ENCODE measurements at places on chromosomes 7 and 10.

- DNase-seq, result no peak
Observed at GRCh38 chr10:88172159-88172558, 308.7 kb downstream of the PTEN start.

DNA sequence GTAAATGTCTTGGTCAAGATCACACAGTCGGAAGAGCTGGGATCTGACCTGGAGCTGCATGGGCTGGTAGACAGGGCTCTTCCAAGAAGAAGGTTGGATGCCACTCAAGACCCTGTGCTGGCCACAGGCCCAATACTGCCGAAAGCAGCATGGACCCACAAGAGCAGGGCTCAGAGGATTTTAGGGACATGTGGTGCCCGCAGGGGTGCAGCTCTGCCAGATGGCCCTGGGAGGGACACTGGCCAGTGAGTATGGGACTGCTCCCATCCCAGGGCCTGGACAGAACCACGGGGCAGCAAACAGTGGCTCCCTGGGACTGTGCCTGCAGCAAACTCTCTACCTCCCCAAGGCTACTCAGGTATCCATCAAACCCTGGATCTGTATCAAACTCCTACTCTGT lies 12.4 kb downstream of the MAT1A start:
- no peak for DNase-seq

DNA sequence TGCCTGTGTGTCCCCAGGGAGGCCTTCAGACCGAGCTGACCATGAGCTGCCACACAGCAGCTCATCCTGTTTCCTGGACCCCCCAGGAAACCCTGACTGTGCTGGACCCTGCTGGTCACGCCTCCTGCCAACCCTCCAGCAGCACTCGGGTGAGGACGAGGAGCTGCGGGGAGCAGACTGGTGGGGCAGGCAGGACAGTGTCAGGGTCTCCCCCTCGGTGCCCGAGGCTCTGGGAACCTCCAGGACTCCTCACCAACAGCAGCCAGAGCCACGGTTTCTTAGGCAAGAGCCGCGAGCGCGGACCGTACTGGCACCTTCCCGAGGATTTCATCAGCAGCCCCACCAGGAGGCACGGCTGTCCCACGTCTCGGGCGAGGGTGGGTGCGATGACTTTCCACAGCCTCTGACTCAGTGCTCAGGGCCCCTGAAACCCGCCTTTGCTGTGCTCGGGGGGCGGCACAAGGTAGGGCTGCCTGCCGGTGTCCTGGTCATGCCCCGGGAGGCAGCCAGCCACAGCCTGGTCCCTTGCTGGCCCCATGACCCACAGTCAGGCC lies 186.9 kb downstream of the ELFN1 start:
- no peak for DNase-seq

DNA sequence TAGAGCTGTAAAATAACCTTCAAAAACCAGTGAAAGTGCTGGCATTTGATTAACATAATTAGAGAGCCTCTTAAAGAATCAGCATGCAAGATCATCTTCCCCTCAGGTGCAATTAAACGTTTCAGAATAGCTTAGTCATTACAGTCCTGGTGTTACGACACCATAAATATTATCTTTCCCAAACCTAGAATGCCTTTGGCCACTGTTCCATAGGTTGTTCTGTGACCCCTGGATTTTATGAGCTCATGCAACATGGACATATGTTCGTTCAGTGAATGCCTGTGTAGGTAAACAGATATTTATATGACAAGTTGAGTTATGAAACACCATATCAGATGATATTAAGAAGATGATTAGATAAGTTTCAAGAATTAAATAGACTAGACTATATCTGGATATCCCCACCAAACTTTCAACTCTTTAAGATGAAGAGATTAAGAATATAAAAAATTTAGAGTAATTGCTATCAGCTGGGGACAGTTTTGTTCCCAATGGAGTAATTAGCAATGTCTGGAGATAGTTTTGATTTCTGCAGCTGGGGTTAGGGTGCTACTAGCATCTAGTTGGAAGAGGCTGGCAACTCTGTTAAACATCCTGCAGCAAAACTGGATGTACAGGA lies 263.5 kb upstream of the DKK1 start:
- DNase-seq, result no peak

- no peak for DNase-seq
Observed at GRCh38 chr10:112045938-112046337, 137.6 kb downstream of the GPAM start.

All from CD4-positive, alpha-beta T cell treated with Interleukin-6 for 4 hours (primary cell).